ENCODE measurements at places on chromosomes 16 and 17.
A peak's percentile ranks its signal among the peaks of the same experiment; 100 is the strongest.

DNA sequence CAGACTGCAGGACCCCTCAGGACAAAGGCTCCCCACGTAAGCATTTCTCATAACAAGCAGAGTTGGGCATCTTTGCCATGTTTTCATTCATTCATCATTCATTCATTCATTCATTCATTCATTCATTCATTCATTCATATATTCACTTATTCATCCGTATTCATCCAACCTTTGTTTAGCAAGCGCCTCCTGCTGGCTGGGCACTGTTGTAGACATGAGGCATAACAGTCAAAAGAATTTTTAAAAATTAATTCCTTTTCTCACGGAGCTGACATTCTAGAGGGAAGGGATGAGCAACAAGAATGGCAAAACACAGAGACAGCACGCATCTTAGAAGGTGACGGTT, 351.7 kb upstream of the TNRC6C start:
- DNase-seq: no peak

GRCh38 chr17:73358668-73359067, 46.9 kb upstream of the CDC42EP4 start:
- no peak for DNase-seq

GRCh38 chr17:65058593-65058992, 2.1 kb upstream of the GNA13 start:
- DNase-seq: no peak

GRCh38 chr16:53503991-53504663, 1.1 kb upstream of the AKTIP start:
- DNase-seq: no peak

GRCh38 chr17:78341559-78342448, 18.1 kb downstream of the SOCS3 start:
- no peak for DNase-seq

DNA sequence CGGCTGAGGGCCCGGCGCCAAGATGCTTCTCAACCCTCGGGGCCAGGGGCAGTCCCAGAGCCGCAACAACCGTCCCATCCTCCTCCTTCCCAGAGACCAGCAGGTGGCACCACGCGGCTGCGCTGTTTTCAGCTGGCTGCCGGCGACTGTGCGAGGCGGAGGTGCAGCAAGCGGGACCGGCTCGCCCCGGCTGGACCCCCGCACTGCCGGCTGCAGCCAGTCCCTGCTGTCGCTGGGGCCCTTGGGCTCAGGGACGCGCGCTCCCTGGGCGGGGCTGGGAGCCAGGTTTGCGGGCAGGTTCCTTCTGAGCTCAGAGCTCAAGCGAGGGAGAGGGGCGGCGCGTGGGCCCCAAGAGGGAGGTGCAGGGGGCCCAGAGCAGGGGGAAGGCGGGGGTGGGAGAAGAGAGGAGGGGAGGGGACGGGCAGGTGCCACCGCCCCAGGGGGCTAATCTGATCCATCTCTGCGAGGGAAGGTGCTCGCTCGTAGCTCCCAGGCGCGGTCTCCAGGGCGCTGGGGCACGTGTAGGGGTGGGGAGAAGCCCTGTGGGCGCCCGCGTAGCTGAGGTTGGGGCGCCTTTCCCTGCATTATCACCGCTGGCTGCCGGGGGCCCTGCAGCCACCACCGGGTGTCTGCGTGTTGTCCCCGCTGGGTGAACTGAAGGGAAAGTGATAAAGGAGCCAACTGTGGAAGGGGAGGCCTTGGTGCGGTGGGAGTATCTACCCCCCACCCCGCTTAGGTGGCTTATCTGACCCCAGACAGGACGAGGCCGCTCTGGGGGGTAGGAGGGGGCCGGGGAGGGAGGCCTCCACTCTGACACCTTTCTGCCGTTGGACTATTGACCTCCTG, 24.2 kb downstream of the STAT5A start:
- DNase-seq: peak; percentile 70

GRCh38 chr16:31301708-31302400, 42.1 kb downstream of the ITGAM start:
- no peak for DNase-seq

DNA sequence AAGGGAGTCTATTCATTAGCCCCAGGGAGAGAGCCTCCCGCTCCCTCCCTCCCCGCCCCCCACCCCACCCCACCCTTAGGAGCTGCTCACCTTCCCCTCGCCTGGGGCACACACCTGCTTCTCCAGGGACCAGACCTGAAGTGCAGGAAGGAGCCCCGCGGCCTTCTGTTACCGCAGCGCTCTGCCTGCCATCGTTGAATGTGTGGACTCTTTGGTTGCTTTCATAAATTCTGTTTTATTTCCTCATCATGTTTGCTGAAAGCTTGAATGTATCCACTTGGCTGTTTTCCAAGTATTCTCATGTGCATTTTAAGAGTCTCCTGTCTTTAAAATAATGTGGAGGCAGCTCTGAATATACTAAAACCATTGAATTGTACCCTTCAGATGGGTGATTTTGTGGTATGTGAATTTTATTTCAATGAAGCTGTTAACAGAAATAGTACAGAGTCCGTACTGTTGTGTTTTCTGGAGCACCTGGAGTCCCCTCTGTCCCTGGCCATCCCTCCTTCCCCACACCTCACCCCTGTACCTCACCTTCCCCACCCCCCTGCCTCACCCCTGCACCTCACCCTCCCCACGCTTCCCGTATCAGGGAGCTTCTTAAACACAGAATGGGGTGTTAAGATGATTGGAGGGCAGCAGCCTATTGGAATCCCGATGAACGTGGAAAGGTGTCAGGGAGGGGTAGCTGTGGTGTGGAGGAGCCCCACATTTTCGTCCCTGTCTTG, 25.5 kb downstream of the RAB11FIP3 start:
- DNase-seq: no peak
